ENCODE measurements at places on chromosomes 1 and 21. TPM values are rescaled to one million over a fixed set of nuclear protein-coding genes. Genes with fewer than 3 reads are reported as not detected.

DNA sequence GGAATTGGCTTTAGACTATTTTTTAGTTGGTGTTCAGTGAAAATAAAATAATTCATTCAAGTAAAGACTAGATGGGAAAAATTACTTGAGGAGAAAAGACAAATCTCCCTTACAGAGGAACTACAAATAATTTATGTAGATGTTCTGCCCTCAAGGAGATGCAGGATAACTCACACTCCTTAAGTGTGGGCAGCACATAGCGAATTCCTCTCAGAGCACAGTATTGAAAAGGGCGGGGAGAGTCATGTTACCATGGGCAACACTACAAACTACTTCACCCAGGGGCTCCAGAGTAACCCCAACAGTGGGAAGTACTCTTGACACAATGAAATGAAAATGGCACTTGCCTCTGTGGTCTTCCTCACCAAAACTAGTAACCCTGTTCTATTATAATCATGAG lies 20.6 kb upstream of the LAMC2 start:
- no peaks in the 10 kb centered on the region for H3K4me1 ChIP-seq
- H3K4me3 ChIP-seq: no peak overlapping the region
- no peaks in the 10 kb centered on the region for H3K27me3 ChIP-seq
- H3K36me3 ChIP-seq: no peaks in the 10 kb centered on the region
- DNase-seq: no peak
- no peak overlapping the region for H3K27ac ChIP-seq

DNA sequence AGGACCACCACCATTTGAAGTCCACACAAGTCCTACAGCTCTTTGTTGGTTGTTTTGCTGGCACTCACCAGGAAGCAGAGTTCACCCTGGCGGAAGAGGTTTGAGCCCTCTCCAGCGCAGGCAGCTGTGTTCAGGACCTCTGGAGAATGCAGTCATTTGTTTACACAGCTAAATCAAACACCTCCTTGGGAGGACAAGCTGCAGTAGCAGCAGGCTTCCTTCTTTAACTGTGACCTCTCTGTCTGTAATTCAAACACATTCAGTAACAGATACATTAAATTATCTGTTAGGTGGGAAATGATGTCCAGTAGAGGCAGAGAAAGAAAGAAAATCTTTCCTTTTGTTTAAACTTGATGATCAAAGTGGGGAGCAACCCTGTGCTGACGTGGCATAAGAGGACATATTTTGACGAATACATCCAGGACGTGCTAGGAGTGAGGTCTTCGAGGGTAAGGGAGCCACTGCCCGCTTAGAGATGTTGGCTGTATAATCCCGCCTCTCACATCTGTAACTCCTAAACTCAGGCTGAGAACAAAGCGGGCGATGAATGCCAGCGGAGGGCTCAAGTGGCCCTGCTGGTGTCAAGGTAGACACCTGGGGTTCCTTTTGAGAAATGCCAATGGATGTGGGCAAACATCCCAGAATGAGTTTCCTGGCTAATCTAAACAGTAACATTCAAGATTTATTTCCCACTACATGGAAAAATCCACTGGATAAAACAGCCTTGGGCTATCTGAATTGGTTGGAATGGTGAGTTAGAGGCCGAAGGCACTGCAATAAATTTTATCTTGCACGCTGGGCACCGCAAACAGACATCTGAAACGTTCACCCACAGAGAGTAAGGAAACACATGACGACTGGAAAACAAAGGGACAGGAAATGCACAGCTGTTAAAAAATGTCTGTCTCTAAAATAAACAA lies 51.7 kb downstream of the ABCA4 start:
- peaks cover 47% of the 10 kb centered on the region for H3K27me3 ChIP-seq
- H3K27ac ChIP-seq: no peak overlapping the region
- H3K4me1 ChIP-seq: no peaks in the 10 kb centered on the region
- 0 out of 3 replicates have a peak overlapping the region, but pooled peaks have one; percentile 5 for H3K4me3 ChIP-seq

The RTCA gene
- total RNA-seq: 29.5 TPM

DNA sequence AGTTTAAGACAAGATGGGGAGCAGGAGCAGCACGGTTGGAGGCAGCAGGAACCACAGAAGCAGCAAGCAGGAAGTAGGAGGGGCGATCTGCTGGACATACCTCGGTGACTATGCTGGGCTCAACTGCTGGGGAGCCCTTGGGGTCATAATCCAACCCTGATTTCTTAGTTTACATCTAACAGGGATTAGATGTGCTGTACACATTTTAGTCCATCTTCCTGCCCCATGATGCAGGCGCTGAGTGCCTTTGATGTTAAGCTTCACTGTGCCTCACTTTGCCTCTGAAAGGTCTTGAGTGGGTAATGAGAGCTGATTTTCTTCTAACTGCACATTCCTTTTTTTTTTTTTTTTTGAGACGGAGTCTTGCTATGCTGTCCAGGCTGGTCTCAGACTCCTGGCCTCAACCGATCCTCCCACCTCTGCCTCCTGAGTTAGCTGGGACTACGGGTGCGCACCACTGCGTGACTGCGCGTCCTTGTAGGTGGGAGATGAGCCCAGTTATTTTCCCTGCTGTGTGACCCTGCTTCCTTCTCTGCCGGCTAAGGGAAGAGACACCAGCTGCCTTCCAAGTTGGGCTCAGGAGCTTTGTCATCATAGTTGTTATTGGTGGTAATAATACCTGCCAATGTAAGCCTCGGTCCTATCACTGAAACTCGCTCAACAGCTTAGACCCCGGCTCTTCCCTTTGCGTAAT lies 1.1 kb upstream of the RCAN3 start:
- H3K4me3 ChIP-seq: peak overlapping the region; percentile 87
- H3K27ac ChIP-seq: no peak overlapping the region
- H3K27me3 ChIP-seq: no peaks in the 10 kb centered on the region

DNA sequence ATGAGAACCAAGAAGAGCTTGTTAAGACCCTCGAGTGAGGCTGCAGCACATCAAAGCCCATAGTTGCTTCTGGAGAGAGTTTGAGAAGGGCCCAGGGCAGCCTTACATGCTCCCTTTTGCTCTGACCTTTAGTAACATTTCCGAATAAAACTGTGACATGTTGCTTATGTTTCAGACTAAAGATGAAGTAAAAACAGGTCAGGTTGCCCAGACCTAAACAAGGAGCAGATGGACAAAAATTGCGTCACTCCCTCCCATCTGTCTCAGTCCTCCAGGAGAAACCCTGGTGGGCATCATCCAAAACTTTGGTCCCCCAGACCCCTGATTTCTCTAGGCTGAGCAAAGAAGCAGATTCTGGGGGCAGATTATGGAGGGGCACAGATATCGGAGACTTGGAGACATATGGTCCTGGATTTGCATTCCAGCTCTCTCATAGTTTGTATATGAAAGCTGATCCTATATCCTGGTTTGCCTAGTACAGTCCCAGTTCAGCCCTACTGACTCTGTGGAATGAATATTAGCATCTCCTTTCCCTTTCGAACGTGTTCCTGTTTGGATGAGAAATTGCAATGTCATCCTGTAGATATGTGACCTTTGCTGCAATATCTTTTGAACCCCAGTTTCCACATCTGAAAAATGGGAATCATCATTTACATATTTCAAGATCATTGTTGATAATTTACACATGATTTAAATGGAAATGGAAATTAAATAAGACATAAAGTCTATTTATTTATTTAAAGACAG lies 304.9 kb upstream of the USP24 start:
- DNase-seq: no peak
- H3K27ac ChIP-seq: no peak overlapping the region
- H3K27me3 ChIP-seq: no peaks in the 10 kb centered on the region
- H3K36me3 ChIP-seq: no peaks in the 10 kb centered on the region

The MRAP gene
- not detected for total RNA-seq

The NTRK1 gene
- total RNA-seq: 0.24 TPM

The LCE1B gene
- not detected for total RNA-seq
